ENCODE measurements at places on chromosomes 1 and 21. TPM values are rescaled to one million over a fixed set of nuclear protein-coding genes. Genes with fewer than 3 reads are reported as not detected.

GRCh38 chr1:2584686-2585317, 1.8 kb upstream of the PRXL2B start:
- peak overlapping the region; percentile 92 for H3K4me3 ChIP-seq
- H3K4me1 ChIP-seq: peaks cover 14% of the 10 kb centered on the region
- no peaks in the 10 kb centered on the region for H3K36me3 ChIP-seq
- DNase-seq: no peak
- H3K27me3 ChIP-seq: no peaks in the 10 kb centered on the region
- H3K27ac ChIP-seq: peak overlapping the region; percentile 97

- H3K27ac ChIP-seq: no peak overlapping the region
- no peaks in the 10 kb centered on the region for H3K36me3 ChIP-seq
- H3K27me3 ChIP-seq: no peaks in the 10 kb centered on the region
- no peak for DNase-seq
- no peak overlapping the region for H3K4me3 ChIP-seq
These were observed 75.3 kb downstream of the FOXJ3 start for GRCh38 chr1:42259739-42260064.

DNA sequence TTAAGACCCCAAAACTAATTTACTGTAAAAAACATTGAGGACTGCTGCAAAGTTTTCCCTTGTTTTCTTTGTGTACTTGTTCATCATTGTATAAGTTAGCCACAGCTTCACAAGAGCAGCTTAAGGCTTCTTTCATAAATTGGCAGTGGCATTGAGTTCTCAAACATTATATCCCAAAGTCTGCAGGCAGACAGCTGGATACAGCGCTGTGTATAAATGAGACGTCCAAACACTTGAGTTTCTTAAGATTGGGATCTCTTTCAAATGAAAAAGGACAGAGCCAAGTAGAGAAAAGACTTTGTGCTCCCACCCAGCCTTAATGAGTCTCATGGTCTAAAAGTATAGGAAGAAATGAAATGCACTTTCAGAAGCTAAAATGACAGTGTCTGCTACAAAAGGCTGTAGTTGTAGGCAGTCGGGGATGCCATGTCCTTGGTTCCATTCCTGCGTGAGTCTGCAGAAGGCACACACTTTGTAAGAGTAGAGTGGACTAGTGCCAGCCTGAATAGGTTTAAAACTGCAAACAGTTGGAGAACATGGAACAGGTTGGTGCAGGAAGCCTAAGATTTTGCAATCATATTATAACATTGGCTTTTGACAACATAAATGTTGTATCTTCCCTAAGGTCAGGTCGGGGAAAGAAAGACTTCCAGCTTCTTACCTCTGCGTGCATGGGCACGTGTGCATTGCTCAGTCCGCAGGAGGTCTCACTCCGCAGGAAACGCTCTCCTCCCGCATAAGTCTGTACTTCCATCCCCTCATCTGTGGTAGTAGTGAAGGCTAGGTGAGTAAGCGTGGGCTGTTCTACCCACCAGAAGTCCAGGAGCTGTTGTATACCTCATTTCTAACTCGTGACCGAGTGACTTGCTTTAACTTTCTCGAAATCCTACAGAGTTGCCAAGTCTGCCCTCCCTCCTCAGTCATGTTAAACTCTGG, 94.4 kb downstream of the CD247 start:
- H3K36me3 ChIP-seq: no peaks in the 10 kb centered on the region
- H3K4me3 ChIP-seq: no peak overlapping the region
- peaks cover 14% of the 10 kb centered on the region for H3K4me1 ChIP-seq
- H3K27ac ChIP-seq: no peak overlapping the region
- DNase-seq: no peak
- no peaks in the 10 kb centered on the region for H3K27me3 ChIP-seq

- no peaks in the 10 kb centered on the region for H3K36me3 ChIP-seq
- no peaks in the 10 kb centered on the region for H3K4me1 ChIP-seq
- H3K27ac ChIP-seq: no peak overlapping the region
- no peak overlapping the region for H3K4me3 ChIP-seq
- no peaks in the 10 kb centered on the region for H3K27me3 ChIP-seq
These were observed 7.8 kb downstream of the ITLN1 start for GRCh38 chr1:160877221-160877620.

DNA sequence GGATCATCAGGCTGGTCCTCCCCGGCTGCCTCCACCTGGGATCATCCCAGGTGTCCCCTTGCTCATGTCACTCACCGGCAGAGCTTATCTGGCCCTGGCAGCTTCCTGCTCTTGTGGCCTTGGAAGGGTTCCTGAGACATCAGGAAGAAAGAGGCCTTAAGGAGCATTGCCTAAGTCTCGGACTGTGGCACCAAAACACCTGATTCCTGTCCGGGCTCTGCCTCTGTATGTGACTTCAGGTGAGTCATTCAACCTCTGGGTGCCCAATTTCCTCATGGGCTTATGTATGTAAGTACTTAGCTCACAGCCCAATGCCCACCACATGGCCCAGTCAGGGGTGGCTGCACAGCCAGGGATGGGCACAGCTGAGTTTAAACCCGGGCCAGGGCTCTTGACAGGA, 255.9 kb upstream of the VAMP3 start:
- no peak for DNase-seq
- H3K4me3 ChIP-seq: no peak overlapping the region
- H3K27ac ChIP-seq: no peak overlapping the region
- H3K4me1 ChIP-seq: no peaks in the 10 kb centered on the region

The SH3BP5L gene
- total RNA-seq: 31.1 TPM

The MANEAL gene
- total RNA-seq: 11.0 TPM

All from testis (tissue), 5 donors.